Skeletal muscle cell (primary cell): ENCODE measurements at places on chromosomes 7 and 10.

DNA sequence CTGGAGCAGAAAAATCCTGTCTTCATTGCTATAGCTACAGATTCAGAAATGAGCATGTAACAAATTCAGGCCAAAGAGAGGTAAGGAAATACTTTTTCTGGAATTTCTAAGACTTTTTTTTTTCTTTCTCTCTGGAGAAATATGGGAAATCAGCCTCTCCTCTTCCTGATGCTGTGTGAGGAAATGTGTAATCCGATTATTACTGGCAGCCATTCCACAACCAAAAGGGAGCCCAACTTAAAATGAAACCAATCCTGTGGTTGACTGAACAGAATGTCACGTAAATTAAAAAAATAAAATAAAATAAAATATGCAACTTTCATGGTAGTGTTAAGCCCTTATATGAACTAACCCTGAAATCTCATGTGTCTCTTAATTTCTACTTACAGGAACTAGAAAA, 10.7 kb upstream of the POT1 start:
- no peak for DNase-seq

DNA sequence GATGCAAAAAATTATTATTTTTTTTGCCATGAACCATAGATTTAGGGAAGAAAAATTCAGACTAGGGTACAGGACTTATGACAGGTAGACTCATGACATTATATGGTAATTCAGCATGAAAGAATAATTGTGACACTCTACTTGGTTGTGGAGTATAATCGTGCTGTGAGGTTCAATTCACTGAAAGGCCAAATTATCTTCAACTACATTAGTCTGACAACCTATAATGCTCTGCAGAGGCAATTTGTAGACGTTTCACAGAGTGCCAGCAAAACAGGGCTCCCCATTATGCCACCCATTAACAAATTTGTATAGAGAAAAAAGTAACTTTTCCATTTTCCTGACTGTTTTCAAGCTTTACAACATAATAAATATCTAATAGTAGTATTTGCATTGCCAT, 292.6 kb downstream of the LRMDA start:
- no peak for DNase-seq

DNA sequence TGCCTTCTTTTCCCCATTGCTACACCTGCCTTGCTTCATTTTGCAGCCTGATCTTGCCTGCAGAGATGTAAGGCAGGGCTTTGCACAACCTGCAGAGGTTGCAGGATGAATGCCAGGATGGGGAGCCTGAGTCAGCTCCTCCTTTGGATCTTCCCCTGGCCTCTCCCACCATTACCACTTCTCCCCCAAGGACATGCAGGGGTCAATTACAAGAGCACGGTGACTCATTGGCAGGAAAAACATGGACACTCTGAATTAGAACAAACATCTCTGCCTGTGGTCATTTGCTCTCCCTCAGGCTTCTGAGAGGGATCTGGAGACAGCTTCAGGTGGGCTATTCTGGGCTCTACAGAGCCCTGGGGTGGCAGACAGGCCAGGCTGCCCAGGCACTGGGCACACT, 89.2 kb downstream of the HERPUD2 start:
- DNase-seq, result peak; percentile 85

DNA sequence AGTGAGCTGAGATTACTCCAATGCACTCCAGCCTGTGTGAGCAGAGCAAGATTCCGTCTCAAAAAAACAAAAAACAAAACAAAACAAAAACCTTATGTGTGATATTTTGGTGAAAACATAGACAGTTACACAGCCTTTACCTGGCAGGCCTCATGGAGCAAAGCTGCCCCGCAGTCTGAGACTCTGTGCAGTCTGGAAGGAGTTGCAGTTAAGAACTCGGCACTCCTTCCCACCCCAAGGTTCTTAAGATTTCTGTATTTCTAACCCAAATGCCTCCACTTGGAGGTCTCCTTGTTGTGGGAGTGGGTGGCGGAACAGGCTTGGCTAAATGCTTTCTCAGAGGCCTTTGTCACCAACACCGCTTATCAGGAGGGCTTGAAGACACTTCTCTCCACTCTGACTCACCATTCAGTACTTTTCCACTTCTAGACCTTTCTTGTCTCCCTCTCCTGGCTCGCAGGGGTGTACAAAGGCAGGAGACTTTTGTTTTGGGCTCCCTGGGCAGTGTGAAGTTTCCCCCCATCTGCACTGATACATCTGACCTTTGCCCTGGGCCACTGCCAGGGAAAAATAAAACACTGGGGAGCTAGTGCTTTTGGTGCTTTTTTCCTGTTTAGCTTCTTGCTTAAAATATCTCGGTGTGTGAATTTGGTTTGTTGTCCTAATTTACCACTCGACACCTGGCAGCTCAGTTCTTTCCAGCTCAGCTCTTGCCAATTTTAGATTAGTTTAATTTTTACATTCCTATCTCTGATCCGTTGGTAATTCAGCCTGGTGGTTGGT, 51.3 kb upstream of the MAGI2 start:
- DNase-seq, result no peak

GRCh38 chr10:21514129-21514817, 11.2 kb downstream of the SKIDA1 start:
- DNase-seq, result no peak

DNA sequence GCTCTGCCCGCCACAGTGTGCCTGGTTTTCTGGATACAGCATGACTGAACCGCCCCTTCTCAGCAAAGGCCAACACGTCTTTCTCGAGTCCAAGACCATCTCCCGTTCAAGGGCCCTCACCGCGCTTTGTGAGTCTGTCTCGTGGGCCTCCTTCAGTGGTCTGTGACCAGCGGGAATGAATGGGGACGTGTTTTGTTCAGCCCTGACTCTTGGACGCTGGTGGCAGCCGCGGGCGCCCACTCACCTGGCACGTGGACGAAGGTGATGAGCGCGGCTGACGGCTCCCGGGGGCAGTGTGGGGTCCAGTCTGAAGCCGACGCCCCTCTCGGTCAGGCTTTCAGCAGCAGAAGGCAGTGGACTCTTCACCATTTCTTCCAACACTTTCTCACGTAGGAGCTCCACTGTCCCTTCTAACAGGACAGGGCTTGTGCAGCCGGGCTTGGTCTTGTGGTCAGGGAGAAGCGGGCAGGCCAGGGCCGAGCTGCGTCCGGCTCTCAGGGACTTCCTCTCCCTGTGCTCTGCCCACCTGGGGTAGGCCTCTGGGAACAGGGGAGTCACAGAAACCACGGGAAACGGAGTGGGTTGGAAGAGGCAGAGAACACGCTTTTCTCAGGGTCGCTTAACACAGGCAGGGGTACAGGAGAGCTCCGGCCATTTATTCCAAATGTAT, 30.4 kb downstream of the AMZ1 start:
- no peak for DNase-seq
